SIG-M5 (cell line): ENCODE measurements at places on chromosomes 11 and 22.

DNA sequence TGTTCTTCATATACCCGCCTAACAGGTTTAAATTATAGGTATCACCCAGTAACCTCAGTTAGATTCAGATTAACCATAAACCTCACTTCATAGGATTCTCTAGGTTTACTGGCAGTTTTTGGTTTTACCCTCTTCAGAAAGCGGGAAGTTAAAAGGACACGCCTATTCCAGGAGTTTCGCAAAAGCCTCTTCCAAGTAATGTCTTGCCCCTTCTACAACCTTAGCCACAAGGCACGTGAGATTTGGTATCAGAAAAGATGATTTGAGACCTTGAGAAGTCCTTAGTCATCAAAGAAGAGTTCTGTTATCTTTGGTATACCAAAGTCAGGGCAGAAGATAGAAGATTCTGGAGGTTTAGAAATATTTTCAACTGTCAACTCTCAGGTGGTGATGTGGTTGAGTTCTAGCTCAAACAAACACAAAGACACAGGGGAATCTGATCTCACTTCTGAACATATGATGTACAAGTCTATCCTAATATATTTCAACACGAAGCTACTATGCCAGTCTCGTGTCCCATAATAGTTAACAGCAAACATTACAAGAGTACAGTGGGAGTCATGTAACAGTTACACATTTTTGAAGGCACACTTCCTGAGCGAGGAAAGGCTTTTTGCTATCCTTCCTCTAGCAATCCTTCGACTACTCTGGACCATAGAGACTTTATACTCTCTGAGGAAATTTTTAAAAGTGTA lies 103.5 kb downstream of the USP35 start:
- DNase-seq: peak; percentile 93

DNA sequence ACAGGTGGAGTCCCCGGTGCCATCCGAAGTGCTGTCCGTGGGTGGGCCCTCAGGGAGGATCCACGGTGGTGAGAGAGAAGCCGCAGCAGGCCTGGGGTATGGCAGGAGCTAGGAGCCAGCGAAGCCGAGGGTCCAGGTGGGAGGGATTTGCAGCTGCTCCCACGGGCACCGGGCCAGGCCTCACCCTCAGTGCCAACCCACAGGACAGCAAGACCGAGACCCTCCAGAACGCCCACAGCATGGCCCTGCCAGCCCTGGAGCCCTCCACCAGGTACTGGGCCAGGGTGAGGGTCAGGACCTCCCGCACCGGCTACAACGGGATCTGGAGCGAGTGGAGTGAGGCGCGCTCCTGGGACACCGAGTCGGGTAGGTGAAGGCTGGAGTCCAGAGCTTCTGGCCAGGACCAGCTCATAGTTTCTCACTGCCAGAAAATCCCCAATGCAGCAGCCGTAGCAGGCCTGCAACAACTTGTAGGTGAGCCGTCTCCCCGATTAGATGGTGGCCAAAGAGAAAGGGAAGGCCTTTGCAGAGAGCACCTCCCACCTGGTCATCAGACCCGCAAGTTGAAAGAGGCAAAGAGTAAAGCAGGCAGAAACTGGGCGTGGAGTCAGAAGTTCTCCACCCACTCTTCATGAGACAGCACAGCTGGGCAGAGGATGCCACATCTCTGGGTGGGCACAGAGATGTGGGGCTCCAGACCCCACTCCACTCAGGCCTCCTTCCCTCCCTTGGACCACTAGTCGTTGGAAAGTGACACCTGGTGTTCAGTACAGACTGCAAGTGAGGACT lies 20.4 kb downstream of the CSF2RB start:
- DNase-seq: no peak

- no peak for DNase-seq
Measured at GRCh38 chr22:48701296-48702030, 1126.2 kb downstream of the BRD1 start.

DNA sequence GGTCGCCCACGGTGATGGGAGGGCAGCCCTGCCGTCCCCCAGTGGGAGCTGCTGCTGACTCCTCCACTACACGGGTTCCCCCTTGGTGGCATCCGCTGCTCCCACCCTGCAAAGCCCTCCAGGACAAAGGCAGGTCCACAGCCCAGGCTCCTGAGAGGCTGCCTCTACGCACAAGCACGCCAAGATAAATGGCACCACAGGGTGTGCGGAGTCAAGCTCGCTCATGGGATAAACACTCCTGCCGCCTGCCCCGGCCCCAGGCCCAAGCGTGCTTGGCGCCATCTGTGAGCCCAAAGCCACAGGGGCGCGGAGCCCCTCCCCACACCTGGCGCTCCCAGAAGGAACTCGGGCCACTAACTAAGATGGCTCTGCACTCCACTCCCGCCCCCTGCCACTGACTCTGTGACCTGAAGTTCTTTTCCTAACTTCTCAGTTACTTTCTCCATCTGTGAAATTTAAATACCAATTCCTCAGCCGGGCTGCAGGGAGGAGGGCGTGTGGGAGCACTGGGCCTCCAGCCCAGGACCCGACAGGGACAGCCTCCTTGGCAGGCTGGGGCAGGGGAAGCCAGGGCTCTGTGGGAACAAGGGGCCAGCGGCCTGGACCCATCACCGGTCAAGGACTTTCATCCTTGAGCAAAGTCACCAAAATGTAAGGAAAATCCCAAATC lies 14.9 kb downstream of the EHD1 start:
- DNase-seq: no peak

GRCh38 chr11:99366546-99366945 lies 345.8 kb downstream of the CNTN5 start:
- no peak for DNase-seq

DNA sequence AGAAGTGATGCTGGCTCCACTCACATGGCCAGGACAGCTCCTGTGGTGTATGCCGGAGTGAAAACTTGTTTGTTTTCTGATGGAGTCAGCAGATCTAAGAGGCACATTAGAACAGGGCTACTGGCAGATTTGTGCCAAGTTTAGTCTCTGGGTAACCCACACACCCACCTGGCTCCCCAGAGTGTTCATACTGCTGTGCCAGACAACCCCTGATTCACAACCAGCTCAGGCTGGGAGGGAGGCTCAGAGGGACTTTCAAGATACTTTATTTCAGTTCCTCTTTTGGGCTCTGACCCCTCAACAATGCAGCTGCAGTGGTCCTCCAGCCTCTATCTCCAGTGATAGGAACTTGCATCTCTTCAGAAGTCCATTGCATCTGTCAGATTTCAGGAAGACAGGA lies 8.5 kb downstream of the NTM start:
- no peak for DNase-seq

GRCh38 chr11:117999354-117999993 lies 13.3 kb downstream of the IL10RA start:
- no peak for DNase-seq

GRCh38 chr22:37604875-37605274 lies 3.8 kb upstream of the GGA1 start:
- no peak for DNase-seq

DNA sequence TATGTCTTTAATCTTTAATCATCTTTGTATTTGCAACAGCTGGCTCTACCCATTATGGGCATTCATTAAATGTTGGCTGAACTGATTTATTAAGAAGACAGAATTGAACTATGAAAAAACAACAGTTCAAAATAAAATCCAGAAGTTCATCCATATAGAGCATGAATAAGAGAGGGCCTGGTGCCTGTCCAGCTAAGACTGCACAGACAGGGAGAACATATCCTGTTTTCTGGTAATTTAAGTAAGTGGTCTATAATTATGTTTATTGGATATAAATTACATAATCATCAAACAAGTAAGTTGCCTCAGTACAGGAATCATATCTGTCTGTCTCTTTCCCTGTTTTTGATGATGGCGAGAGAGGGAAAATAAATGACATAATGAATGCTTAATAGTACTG lies 137.2 kb downstream of the RBFOX2 start:
- DNase-seq: no peak

DNA sequence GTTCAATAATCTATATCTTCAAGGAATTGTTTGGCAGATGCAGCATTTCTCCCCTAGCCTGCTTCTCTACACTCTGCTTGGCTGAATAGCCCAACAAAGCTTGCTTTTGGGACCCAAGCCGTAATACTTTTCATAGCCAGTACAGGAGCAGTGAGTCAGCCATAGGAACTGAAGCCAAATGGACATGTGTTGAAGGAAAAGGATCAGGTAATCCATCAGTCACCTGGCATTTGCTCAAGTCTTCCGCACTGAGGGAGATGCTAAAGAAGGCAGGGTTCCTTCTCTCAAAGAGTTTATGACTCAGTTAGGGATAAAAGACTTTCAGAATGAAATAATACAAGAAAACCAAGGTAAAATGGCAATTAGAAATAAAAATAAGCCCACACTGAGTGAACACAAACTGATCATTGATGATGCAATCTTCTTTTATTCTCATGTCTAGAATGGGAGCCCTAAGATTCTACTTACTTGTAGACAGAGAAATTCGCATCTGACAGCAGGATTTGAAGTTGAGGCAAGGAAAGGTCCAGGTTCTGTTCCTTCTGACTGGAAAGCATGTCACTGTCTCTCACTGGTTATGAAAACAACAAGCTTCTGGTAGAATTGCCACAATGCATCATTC lies 13.2 kb downstream of the C11orf87 start:
- DNase-seq: no peak

GRCh38 chr11:71252770-71253730 lies 673 bp upstream of the SHANK2 start:
- DNase-seq: no peak

DNA sequence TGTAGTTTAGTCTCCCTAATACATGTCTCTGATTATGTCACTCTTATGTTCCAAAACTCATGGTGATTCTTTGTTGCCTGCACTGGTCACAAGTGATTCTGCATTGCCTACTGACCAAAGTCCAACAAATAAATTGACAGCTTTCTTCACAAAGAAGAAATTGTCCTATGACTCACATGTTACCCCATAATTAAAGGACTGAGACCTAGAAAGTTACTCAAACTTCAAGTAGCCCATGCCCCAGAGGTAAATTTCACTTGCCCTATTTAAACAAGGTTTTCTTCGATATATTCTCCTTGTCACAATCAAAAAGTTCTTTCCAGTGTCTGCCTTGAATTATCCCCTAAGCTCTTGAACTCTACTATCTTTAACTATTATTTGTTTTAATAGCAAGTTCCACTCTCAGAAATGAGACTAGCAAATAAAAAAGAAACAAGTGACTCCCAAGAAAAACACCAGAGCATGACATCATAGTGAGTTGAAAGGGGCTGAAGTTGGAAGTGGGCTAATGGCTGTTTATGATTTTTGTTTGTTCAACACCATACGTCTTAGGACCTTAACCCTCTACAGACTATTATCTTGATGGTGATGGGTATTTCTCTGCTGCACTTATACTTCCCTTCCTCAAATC lies 94.5 kb upstream of the BLID start:
- DNase-seq: no peak

DNA sequence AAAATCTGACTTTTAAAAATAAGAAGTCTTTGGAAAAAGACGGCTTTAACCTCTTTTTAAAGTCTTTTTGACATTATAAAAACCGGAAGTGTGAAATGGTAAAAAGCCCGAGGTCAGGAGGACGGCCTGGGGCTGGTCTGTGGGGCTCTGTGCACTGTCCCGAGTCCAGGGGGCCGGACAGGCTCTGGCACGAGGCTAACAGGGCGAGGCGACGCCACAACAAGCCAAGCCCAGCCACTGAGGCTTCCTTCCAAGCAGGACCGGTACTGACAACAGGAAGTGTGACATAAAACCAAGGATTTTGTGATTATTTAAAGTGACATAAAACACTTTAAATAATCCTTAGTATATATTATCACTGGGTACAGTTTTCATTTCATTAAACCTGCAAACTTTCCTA lies 39.2 kb downstream of the BRD1 start:
- DNase-seq: no peak

GRCh38 chr11:130269326-130269943 lies 45.3 kb downstream of the ZBTB44 start:
- DNase-seq: no peak

DNA sequence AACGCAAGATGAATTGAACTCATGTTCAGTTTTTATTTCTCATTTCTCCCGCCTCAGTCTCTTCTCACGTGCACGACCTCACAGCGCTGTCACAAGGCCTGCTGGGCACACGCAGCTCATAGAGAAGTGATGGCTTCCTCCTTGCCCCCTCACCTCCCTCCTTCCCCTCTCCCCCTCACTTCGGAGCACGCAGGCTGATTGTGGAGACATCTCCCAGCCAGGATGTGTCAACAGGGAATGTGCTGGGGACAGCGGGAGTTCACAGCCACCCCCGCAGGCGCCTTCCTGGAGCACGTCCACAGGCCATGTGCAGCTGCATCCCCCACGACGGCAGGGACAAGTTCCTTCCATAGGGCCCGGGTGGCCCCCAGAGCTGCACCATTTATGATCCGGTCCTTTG lies 29.1 kb upstream of the KRTAP5-6 start:
- no peak for DNase-seq

DNA sequence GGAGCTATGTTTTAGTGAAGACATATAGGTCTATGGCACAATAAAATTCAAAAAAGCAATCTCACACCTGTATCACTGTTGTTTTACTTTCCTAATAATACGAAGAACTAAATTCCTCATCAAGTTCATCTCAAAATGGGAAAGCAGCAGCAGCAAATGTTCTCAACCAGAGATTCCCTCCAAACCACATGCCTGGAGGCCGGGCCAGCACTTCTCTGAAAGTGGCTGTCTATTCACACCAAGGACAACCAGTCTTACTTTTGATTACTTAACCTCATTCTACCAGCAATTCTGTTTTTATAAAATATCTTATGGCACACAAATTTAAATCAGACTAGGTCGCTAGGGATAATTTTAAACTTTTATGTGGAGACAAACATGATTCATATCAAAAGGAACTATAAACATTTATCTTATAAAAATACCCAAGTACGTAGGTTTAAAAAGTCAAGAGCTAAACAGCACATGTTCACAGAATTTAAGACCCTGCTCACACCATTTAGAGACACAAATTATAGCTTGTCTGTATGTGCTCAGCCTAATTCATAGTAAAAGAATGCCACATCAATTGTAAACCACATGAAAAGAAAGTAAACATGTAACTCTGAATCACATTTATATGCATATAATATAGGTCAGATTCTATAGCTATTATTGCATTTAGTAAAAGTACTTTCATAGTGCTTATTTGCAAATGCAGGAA lies 46.1 kb downstream of the RRAS2 start:
- no peak for DNase-seq

DNA sequence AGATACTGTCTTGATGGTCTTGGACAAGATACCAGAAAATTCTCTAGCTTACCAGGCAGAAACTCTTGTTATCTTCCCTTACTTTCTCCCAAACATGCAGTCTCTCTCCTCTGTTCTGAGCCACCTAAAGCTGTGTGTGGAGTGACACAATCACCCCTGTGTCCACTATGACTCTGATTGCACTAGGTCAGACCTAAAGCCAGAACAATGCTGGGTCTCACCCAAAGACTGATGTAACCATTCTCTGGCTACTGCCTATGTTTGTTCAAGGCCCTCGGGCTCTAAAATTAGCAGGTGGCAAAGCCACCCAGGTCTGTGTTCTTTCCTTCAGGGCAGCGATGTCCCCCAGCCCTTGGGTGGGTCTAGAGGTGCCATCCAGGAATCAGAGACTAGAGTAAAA lies 200.5 kb downstream of the KCNA4 start:
- DNase-seq: no peak

- no peak for DNase-seq
Measured at GRCh38 chr11:2992997-2993325, 832 bp upstream of the NAP1L4 start.
